ENCODE measurements at places on chromosomes 1 and 21. TPM values are rescaled to one million over a fixed set of nuclear protein-coding genes. Genes with fewer than 3 reads are reported as not detected.

Gene PRKAA2
- not detected for total RNA-seq

Gene PTGFR
- not detected for total RNA-seq

Gene SLC9C2
- total RNA-seq, result not detected

Gene LRRIQ3
- total RNA-seq, result 0.96 TPM

Gene GBP3
- 4.7 TPM for total RNA-seq

Gene ARMH1
- 162 TPM for total RNA-seq

Gene SHE
- total RNA-seq, result not detected

Gene NUDT4B
- not detected for total RNA-seq

Gene BARHL2
- not detected for total RNA-seq

Gene SLC1A7
- total RNA-seq, result not detected

Gene FCGR2B
- not detected for total RNA-seq

Gene ZNF683
- 0.69 TPM for total RNA-seq

Gene CYYR1
- total RNA-seq, result not detected

Gene TSPEAR
- total RNA-seq, result not detected

Gene TRIM62
- total RNA-seq, result 3.8 TPM

Gene PGLYRP4
- total RNA-seq, result not detected

Gene ANGPTL3
- total RNA-seq, result not detected

Gene HPCAL4
- 3.0 TPM for total RNA-seq

Gene GNG12
- total RNA-seq, result not detected

Gene ESPN
- 0.99 TPM for total RNA-seq

Gene MLLT11
- total RNA-seq, result 4.2 TPM

Gene DCDC2B
- not detected for total RNA-seq

Gene RHOU
- 1.2 TPM for total RNA-seq

Gene SYTL1
- total RNA-seq, result 80.6 TPM

Gene SMG5
- total RNA-seq, result 70.7 TPM

Gene TMCO4
- 13.2 TPM for total RNA-seq

Gene AP4B1
- 38.5 TPM for total RNA-seq

Gene BRDT
- not detected for total RNA-seq

Gene UBE2U
- not detected for total RNA-seq

Gene TMPRSS3
- total RNA-seq, result 123 TPM

Gene HSPB7
- not detected for total RNA-seq

Gene SNX7
- total RNA-seq, result not detected

Gene PDE4B
- 33.1 TPM for total RNA-seq

Gene KIRREL1
- 0.16 TPM for total RNA-seq

Gene A3GALT2
- total RNA-seq, result not detected
